ENCODE measurements at places on chromosomes 3 and 15. TPM values are rescaled to one million over a fixed set of nuclear protein-coding genes. Genes with fewer than 3 reads are reported as not detected.

CCDC9B gene
- 23.2 TPM for polyA plus RNA-seq

MME gene
- polyA plus RNA-seq: 10.3 TPM

SCN11A gene
- 0.03 TPM for polyA plus RNA-seq

GADL1 gene
- 4.0 TPM for polyA plus RNA-seq

GDPGP1 gene
- polyA plus RNA-seq: 3.1 TPM

CD86 gene
- 0.40 TPM for polyA plus RNA-seq

CA12 gene
- 0.25 TPM for polyA plus RNA-seq

CGNL1 gene
- polyA plus RNA-seq: 0.20 TPM

SNUPN gene
- 40.9 TPM for polyA plus RNA-seq

HAPLN3 gene
- polyA plus RNA-seq: 1.5 TPM

SLC28A2 gene
- polyA plus RNA-seq: not detected

GRK7 gene
- 0.64 TPM for polyA plus RNA-seq

UTS2B gene
- 0.06 TPM for polyA plus RNA-seq

CDHR4 gene
- polyA plus RNA-seq: not detected

CPN2 gene
- polyA plus RNA-seq: not detected

SNTN gene
- not detected for polyA plus RNA-seq

CCR8 gene
- not detected for polyA plus RNA-seq

TM4SF1 gene
- 52.8 TPM for polyA plus RNA-seq

UCN2 gene
- not detected for polyA plus RNA-seq

TNNC1 gene
- polyA plus RNA-seq: 7,172 TPM

TEX9 gene
- 0.09 TPM for polyA plus RNA-seq

GRCh38 chr15:83446417-83446816 lies 724 bp upstream of the SH3GL3 start:
- no peak for DNase-seq

DNA sequence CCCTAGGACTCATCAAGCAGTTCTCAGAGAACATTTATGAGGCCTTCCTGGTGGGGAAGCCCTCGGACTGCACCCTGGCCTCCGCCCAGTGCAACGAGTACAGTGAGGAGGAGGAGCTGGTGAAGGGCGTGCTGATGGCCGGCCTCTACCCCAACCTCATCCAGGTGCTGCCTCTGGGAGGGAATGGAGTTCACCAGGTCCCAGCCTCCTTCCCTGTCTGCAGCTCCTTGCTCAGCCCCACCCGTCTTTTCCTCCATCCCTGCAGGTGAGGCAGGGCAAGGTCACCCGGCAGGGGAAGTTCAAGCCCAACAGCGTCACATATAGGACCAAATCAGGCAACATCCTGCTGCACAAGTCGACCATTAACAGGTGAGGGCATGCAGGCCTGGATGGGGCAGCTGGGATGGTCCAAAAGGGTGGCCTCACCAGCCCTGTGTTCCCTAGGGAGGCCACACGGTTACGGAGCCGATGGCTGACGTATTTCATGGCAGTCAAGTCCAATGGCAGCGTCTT lies 46.3 kb downstream of the DHX30 start:
- no peak for DNase-seq

GRCh38 chr3:115120597-115120996 lies 26.5 kb downstream of the ZBTB20 start:
- DNase-seq: no peak

GRCh38 chr15:39998511-39999077 lies 40.4 kb downstream of the SRP14 start:
- no peak for DNase-seq

DNA sequence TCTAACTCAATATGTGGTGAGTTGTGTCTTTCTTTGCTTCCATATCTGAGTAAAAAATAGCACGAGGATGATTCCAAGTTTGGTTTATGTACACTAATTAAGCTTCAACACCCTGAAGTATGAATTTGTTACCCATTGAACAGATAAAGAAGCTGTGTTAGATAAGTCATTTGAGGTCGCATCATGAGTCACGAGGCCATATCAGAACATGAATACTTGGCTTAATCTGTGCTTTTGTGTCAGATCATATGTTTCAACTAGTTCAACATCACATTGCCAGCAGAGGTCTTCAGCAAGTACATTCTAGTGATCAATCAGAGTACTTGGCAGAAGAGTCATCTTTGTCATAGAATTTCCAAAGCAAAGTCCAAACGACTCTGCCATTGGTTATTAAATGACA lies 26.3 kb upstream of the MITF start:
- DNase-seq: no peak

- DNase-seq: no peak
Measured at GRCh38 chr3:188624384-188624783, 470.4 kb downstream of the LPP start.

GRCh38 chr3:149575961-149576564 lies 81.8 kb downstream of the WWTR1 start:
- peak; percentile 16 for DNase-seq

- DNase-seq: no peak
Measured at GRCh38 chr3:18250991-18251390, 174.1 kb downstream of the SATB1 start.

DNA sequence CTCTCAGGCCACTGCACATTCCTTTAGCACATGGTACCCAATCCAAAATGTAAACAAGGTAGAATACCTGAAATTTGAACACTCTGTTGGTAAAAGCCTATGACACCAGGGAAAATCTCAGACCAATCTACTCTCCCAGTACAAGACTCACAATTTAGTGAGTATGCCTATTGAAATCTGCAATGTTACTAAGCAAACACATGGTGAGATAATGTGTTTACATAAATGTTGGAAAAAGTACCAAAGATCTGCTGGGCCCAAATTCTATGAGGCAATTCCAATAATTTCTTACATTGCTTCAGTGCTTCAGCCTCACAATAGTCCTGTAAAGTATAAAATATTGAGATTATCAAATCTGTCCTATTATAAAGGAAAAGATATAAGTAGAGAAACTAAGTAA lies 536.1 kb downstream of the PYDC2 start:
- DNase-seq: no peak

DNA sequence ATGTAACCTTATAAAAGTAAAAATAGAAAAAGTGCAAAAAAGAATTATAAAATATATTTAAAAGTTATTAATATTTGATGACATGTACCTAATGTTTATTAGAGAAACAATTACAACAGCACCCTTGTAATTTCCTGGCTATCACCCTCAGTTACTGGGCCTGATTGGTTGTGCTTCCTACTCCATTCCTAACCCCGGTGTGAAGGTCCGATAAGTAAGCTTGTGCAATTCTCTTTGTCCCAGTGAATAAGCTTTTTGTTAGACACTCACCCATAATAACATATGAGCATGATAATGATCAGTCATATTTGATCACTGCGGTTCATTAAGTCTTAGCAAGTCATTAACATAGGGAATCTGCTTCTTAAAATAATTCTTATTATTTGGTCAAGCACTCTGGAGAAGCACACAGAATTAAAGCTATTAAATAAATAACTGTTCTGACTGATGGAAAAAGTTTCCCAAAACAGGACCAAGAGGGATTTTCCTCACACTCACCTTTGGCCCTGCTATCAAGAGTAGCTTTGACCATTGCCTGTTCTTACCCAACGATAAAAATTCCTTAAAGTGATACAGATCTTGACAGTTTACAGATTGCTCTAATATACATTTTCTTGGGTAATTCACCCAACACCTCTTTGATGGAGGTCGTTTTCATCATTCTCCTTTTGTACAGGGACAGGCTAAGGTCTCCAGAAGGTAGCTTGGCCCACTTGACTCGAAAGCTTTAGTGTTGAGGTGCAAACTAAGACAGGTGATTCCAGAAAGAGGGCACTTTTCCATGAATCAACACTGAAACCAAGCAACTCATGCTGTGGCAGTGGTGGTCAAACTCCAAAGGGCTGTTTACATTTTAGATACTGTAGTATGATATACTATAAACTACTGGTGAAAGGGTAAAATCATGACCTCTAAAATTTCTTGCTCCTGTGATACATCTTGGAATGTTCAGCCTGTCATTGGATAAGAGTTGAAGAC lies 543.0 kb upstream of the KCNMB2 start:
- DNase-seq: no peak

DNA sequence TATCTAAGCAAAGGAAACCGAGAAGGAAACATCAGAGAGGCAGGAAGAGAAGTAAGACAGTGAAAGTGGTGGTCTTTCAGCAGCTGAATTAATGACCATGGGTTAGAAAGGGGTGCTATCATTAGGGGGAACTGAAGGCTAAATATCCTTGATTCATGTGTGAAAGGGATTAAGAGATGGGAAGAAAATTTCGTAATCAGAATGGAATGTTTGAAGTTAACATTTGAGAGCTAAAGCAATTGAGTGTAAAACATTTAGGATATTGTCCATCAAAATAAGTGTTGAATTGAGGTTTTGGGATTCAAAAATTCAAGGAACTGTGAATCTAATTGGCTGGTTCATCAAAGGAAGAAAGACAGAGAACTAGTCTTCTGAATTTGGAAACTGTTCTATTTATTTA lies 4.1 kb upstream of the ECT2 start:
- DNase-seq: no peak

GRCh38 chr3:10292505-10293419 lies at the start of gene GHRL:
TSS of gene GHRL (minus strand) at chr3:10292947. CDS start at chr3:10290180, 2,767 bp downstream.
- DNase-seq: no peak

- DNase-seq: no peak
Measured at GRCh38 chr15:59516655-59517461, 78.9 kb downstream of the FAM81A start.

DNA sequence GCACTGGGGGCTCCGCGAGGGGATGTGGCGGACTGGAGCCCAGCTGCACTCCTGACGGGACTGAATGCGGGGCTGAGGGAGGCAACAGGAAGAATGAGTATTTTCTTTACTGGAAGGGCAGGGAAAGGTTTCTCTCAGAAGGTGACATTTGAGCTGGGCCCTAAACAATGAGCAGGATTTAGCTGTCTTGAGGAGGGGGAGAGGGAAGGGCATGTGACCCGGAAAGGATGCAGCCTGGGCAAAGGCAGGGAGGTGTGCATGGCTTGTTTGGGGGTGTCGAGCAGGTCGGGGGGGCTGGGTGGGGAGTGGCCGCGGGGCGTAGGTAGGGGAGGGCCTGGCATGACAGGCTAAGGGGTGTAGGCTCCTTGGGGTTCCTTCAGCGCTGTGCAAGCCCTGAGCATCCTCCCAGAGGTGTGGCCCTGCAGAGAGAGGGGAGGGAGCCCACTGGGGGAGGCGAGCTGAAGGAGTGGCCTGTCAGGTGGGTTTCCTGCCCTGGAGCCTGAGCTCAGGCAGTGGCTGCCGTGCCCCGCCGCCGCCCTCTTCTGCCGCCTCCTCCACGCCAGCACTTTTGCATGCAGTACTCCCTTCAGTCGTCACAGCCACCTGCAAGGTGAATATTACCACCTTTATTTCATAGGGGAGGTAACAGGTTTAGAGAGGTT lies 17.2 kb upstream of the ANKDD1A start:
- peak; percentile 22 for DNase-seq

GRCh38 chr3:121834157-121834670 lies 646 bp downstream of the IQCB1 start:
- no peak for DNase-seq

DNA sequence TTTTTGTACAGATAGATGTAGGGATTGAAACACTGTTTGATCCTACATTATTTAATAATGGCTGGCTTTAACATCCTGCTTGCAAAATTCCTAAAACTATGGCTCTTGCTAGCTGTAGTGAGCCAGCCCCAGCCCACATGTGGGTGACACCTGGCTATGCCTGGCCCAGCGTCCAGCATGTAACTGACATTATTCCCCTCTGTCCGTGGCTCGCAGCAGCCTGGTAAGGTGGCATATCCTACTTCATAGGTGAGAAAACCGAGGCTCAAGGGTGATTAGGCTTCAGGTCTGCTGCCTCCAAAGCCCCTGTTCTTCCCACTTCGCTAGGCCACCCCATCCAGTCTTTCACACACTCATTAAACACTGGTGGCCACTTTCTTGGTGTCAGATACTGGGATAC lies 1.6 kb downstream of the CALML4 start:
- no peak for DNase-seq

DNA sequence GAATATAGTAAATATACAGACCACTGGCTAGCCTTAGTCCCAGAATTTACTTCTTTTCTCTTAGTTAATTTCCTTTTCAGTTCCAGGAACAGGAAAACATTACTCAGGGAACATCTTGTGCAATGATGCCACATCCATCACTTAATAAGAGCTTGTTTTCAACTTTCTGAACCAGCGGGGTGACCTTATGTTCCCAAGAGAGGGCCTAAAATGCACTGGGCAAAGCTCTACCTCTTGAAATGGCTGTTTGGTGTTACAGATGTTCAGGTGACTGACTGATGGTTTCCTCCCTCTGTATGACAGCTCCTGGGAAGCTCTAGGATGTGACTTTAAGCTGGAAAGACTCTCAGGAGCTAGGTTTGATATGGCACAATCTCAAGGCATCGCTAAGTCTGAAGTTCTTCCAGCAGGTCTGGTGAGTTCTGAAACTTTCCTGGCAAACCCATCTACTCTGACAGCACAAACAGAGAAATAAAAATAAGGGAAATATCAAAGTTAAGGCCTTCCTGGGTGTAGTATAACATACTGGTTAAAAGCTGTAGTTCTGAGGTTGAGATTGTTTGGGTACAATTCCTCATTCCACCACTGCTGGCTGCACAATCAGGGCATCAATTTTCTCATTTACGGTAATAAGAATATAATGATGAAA lies 98.6 kb downstream of the ZIC1 start:
- DNase-seq: no peak

GRCh38 chr3:59515966-59516365 lies 466.1 kb upstream of the CFAP20DC start:
- no peak for DNase-seq

DNA sequence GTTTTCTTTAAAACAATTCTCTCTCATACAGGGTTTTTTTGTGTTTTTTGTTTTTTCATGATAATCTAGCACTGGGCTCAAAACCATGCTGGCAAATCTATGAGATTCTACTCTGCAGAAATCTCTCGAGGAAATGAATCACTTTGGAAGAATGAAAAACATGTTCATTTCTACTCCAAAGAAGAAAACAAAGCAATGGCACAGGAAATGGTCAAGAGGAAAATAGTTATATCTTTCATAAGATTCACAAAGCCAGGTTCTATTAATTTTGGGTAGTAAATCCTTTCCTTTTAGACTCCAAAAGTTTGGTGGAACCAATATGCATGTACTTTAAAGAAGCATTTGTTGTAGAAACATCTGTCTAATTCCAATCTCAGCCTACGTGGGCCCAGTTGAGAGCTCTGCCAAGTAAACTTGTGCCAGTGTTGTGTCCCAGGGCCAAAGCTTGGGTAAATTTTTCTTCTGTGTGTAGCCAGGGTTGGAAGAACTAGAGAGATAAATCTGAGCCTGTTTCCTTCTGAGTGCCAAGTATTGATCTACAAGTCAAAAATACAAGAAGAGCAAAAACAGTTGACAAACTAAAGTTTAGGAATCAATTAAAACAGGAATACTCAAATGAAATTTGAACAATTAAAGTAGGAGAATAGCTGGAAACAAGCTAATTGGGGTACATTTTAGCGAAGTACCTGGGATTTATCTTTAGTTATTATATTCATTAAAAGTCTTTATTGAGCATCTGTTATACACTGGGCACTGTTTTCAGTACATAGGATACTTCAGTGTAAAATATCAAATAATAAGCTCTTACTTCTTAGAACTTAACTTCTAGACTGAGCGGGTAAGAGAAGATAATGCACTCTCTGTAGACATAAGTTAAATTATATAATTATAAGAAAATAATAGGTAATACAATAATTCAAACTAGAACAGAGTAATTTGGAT lies 657.5 kb upstream of the NECTIN3 start:
- no peak for DNase-seq

GRCh38 chr3:15102256-15102655 lies 3.3 kb upstream of the RBSN start:
- peak; percentile 87 for DNase-seq

- DNase-seq: no peak
Measured at GRCh38 chr3:149554826-149555225, 80.3 kb downstream of the TM4SF4 start.

Data from psoas muscle (tissue), 8 donors.